ENCODE measurements at places on chromosomes 12 and 14. TPM values are rescaled to one million over a fixed set of nuclear protein-coding genes. Genes with fewer than 3 reads are reported as not detected.

The CREBL2 gene
- total RNA-seq: 24.3 TPM

The TAC3 gene
- 4.7 TPM for total RNA-seq

The PRICKLE1 gene
- 16.2 TPM for total RNA-seq

The CLEC9A gene
- total RNA-seq: not detected

The POLE2 gene
- 5.2 TPM for total RNA-seq

The POTEG gene
- not detected for total RNA-seq

The SOX5 gene
- total RNA-seq: 101 TPM

The OR4K1 gene
- not detected for total RNA-seq

The IRAK4 gene
- total RNA-seq: 3.7 TPM

The INHBC gene
- total RNA-seq: not detected

The SCFD1 gene
- 91.5 TPM for total RNA-seq

The CLEC4D gene
- total RNA-seq: not detected

The SLC25A47 gene
- total RNA-seq: not detected

The PDE3A gene
- 5.7 TPM for total RNA-seq

The GCN1 gene
- total RNA-seq: 39.1 TPM

The FAIM2 gene
- 24.6 TPM for total RNA-seq

The NPFF gene
- total RNA-seq: not detected

The ERH gene
- total RNA-seq: 70.6 TPM

The EML1 gene
- 110 TPM for total RNA-seq

The RNASE2 gene
- total RNA-seq: 0.49 TPM

The RTN1 gene
- total RNA-seq: 846 TPM

The HEBP1 gene
- 7.1 TPM for total RNA-seq

The P2RX2 gene
- not detected for total RNA-seq

The SYNDIG1L gene
- total RNA-seq: 0.98 TPM

The BRF1 gene
- 57.0 TPM for total RNA-seq

The OTX2 gene
- total RNA-seq: 0.25 TPM

The KLRC1 gene
- not detected for total RNA-seq

The ZNF891 gene
- 6.6 TPM for total RNA-seq

The MIPOL1 gene
- 17.0 TPM for total RNA-seq

The KCNK10 gene
- 15.0 TPM for total RNA-seq

The RNASE13 gene
- not detected for total RNA-seq

The HOXC10 gene
- not detected for total RNA-seq

The CHGA gene
- 30.2 TPM for total RNA-seq

The RD3L gene
- not detected for total RNA-seq

The PRH2 gene
- not detected for total RNA-seq

The BCL2L2 gene
- 11.1 TPM for total RNA-seq

The SOAT2 gene
- total RNA-seq: not detected
